ENCODE measurements at places on chromosomes 7 and 10.
A peak's percentile ranks its signal among the peaks of the same experiment; 100 is the strongest.

GRCh38 chr7:70288781-70289456 is 690.6 kb downstream of the AUTS2 start:
- no peak for DNase-seq

DNA sequence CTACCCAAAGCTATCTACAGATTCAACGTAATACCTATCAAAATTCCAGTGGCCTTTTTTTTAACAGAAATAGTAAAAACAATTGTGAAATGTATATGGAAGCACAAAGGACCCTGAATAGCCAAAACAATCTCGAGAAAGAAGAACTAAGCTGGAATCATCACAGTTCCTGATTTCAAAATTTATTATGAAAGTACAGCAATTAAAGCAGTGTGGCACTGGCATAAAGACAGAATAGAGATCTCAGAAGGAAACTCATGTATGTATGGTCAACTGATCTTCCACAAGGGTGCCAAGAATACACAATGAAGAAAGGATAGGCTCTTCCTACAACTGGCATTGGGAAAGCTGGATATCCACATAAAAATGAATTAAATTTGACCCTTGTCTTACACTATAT is 23.2 kb downstream of the PNLIPRP3 start:
- DNase-seq = peak; percentile 4

DNA sequence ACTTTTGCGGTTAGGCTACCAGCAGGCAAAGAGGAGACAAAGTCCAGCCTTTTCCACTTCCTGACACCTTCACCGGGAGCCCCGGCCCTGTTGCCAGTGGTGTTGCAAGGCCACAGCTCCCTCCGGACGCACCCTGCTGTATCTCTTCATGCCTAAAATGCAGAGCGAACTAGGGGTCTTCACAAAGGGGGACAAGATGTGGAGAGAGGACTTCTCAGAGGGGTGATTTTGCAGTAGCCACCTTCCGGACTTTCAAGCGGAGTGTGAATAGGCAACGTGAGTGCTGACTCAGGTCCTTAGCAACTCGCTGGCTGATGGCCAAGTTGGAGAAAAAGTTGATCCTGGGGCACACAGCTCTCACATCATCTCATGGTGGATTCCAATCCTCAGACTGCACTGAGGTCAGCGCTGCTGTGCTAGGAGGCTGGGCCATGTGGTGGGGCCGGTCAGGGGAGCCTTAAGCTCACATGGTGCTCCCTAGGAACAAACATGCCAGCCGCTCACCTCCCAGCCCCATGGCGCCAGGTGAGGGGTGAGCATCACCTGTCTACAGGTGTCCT is 166.3 kb downstream of the LCOR start:
- DNase-seq = no peak

DNA sequence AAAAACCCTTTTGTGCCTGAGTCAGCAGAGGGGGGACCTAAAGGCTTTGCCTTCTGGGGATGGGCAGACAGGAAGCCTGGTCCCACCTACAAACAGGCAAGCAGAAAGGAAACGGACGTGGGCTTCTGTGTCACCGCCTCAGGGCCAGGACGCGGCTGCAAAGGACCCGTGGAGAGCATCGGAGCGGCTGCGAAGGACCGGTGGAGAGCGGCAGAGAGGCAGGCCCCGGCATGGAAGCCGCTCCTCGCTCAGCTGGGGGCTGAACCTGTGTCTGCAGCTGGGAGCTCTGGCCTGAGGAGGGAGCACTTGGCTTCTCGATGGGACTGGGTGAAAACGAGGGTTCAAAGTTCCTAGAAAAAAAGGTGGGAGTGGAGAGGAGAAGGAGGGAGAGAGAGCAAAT is 125.4 kb upstream of the PPP2R2D start:
- no peak for DNase-seq

- no peak for DNase-seq
These were observed 30.4 kb upstream of the DPYSL4 start for GRCh38 chr10:132156382-132156781.

GRCh38 chr7:28799619-28800018 is 158.5 kb downstream of the TRIL start:
- no peak for DNase-seq

DNA sequence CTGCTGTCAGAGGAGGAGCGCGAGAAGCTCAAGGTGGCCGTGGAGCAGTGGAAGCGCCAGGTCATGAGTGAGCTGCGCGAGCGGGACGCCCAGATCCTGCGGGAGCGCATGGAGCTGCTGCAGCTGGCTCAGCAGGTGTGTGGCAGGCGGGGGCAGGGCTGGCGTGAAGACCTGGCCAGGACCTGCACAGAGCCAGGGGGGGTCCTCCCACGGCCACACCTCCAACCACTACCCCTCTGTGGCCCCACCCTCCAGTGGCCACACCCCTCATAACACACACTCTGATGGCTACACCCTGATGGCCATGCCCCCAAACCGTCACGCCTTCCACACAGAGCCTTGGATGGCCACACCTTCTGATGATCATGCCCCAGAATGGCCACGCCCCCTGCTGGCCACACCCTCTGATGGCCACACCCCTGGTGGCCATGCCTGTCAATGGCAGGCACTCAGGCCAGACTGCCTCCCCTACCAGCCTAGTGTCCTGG is 23.4 kb upstream of the DPYSL4 start:
- no peak for DNase-seq

DNA sequence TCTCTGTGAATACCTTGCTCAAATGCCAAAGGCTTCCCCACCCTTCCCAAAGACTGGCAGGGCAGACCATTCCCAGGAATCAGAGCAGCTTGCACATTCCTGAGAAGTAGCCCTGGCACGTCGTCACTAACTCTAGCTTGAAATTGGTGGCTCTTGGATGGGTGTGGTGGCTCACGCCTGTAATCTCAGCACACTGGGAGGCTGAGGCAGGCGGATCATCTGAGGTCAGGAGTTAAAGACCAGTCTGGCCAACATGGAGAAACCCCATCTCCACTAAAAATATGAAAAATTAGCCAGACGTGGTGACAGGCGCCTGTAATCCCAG is 108.2 kb upstream of the MPP7 start:
- no peak for DNase-seq

DNA sequence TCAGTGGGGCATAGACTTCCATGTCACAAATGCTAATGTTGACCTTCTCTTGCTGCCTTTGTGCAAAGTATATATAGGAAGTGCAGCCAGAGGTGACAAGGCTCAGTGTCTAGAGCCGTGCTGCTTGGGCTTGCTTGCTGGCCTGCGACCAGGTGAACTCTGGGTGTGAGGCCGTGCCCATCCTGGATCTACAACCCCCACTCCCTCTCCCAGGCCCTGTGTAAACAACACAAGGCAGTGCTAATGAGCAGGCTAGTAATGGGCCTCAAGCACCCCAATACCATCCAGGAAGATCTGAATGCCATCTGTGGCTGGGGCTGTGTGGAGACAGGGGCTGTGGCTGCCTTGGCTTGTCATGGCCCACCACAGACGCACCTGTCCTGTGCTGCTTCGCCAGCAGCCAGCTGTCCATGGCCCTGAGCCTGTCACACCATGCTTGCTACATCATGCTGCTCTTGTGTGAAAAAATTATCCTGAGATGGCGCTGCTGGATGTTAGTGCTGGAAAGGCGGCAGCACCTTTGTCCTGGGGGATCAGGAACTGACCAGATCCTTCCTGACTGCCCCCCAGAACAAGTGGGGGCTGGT is 107.6 kb upstream of the ZNF92 start:
- no peak for DNase-seq

GRCh38 chr7:65250697-65251395 is 122.8 kb upstream of the ZNF92 start:
- no peak for DNase-seq

- no peak for DNase-seq
These were observed 5.6 kb downstream of the GDF10 start for GRCh38 chr10:47305566-47305965.

DNA sequence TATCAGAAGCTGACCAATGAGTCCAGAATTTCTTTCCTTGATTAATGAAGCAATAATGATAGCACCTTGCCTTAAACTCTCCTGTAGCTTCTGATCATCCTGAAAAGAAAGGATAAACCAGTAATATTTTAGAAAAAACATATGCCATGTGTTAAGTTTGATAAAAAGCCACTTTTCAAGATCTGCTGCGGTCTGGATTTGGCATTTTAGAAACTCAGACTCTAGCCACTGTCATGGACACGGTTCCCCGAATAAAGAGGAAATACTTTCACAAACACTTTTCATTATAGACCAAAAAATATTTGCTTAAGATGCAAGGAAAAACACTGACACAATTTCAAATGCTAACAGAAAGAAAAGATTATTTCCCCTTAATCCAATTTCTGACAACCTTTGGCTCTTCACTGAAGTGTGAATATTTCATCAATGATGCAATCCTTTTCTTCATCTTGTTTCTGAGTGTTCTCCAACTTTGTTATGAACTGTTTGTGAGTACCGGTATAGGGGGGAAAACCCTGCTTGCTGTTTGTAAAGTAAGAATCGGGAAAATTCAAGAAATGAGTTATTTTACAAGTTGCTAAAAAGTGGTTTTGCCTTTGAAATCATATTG is 329.5 kb downstream of the CRPPA start:
- no peak for DNase-seq

DNA sequence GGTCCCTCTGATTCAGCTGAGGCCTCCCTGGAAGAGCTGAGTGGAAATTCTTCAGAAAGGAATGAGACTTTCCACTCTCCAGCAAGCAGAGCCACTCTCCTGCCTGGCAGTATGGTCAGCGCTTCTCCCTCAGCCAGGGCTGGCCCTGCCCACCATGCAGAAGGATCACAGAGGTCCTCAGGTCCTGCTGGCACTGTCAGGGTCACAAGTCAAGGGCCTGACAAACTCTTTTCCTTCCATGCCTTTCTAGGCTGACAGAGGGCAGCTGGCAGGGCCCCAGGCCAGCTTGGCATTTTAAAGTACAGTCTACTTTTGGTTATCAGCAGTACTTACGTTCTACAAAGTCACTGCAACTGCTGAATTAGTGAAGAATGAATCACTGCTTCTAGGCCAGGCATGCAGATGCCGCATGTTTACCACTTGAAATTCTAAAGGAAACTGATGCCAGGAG is 119.3 kb upstream of the FRMD4A start:
- no peak for DNase-seq

DNA sequence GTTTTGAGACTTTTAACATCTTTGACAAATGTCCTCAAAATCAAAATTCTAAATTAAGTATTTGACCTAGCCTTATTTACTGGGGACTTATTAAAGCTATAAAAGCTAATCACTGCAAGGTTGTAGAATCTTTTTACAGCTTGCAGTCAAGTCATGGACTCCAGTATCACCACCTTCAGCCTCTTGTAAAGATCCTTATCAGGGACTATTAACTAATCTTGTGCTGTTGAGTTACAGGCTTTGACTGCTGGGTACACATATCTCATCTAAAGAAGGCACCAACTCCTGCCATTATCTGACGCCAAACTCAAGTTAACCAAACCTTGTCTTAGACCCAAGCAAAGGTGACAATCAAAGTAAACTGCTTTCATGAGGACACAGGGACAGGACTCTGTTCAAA is 621.0 kb upstream of the IGFBP3 start:
- DNase-seq = no peak

GRCh38 chr7:48512892-48513291 is 341.6 kb downstream of the ABCA13 start:
- no peak for DNase-seq

DNA sequence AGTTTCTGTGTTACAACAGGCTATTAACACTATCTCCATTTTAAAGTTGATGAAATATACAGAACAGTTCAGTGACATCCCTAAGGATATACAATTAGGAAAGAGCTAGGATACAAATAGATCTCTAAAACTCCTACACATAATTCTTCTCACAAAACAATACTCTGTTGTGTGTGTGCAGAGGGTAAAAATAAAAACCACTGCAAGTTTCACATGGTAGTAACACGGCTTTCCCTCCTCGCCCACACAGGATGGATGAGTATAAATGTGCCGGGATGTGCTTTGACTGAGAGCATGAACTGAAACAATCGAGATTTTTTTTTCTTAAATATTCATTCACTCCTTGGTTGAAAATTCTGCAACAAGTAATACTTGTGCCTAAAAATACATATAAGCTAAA is 131.5 kb upstream of the C1QL3 start:
- no peak for DNase-seq

GRCh38 chr10:71078454-71079145 is 133.8 kb upstream of the UNC5B start:
- DNase-seq = no peak

DNA sequence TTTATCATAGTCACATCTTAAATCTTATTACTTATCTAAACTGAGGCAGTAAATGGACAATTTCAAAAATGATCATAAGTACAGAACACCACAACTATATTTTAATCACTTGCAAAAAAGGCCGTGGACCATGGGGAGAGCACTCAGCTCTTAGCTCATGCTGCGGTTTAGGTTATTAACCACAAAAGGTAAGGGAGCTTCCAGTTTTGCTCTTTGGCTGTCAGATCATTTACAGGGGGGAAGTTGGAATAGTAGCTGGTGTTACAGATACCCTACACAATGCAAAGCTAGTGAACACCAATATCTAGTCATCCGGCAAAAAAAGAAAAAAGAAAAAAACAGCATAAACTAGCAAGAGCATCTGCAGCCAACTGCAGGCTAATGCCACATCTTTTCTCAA is 147.0 kb downstream of the BBS9 start:
- DNase-seq = no peak

DNA sequence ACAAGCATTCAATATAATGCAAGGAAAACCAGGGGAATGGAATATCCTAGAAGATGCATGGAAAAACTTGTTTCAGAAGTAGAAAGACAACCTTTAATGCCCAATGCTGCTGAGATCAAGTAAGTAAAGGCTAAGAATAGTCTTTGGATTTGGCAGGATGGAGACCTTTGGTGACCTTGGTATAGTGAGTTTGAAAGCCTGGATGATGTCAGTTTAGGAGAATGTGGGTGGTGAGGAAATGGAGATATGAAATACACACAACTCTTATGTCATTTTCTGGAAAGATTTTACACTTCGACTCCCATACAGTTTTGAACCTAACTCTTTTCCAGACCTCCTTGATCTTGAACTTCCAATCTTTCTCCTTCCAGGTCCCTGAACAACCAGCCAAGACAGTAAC is 185.7 kb downstream of the TFEC start:
- no peak for DNase-seq

- no peak for DNase-seq
These were observed 4.9 kb downstream of the MAT1A start for GRCh38 chr10:80284522-80284921.

DNA sequence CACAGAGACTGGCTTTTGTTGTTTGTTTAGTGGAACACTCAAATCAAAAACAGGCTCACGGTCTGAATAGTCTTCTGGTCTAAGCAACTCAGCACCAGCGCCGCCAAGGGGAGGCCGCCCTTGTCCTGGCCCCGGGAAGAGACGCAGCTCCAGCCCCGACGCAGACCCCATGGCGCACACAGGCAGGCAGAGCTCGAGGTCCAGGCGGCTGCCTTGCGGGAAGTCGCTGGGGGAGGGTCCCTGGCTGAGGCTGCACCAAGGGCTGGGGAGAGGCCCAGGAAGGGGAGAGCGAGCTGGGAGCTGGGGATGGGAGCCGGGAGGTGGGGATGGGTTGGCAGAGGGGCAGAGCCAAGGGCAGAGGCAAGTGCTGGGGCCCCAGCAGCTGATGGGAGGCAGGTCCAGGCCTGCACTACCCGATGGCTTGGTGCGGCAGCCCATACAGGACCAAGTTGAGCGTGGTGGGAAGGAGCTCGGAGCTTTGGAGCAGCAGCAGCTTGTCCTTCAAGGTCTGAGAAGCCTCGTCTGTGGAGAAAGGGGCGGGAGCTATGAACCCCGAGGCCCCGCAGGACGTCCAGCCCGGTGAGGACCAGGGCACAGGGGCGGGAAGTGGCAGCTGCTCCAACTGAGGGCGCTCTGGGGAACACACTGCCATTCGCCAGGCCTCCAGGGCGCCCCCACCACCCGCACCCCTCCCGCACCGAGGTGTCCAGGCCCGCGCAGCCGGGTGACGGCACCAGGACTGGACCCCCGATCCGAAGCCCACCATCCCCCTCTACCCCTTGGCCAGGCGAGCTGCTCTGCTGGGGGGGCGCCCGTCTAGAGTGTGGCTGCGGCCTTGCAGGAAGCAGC is 22.7 kb upstream of the NKX6-2 start:
- no peak for DNase-seq

All from GF-D8 (cell line).